ENCODE measurements at places on chromosomes 6 and 20.
A peak's percentile ranks its signal among the peaks of the same experiment; 100 is the strongest.

DNA sequence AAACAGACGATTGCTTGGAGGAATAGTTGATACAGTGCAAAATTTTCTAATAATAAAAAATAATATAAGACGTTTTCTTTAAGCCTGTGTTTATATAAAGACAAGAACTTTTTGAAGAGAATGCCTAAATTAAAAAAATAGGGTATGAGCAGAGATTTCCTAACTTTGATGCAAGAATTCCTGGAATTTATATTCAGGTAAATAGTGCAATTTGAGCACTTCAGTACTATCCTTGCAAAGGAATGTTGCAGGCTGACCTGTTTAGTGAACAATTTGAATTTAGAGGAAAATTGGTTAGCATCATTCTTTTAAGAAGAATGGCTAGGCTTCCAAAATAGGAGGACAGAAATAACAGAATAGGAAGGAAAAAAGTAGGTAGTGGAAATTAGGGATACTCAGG is 1172.3 kb downstream of the HACE1 start:
- DNase-seq = no peak

- no peak for DNase-seq
These were observed 105.1 kb downstream of the ZMYND8 start for GRCh38 chr20:47251154-47252020.

DNA sequence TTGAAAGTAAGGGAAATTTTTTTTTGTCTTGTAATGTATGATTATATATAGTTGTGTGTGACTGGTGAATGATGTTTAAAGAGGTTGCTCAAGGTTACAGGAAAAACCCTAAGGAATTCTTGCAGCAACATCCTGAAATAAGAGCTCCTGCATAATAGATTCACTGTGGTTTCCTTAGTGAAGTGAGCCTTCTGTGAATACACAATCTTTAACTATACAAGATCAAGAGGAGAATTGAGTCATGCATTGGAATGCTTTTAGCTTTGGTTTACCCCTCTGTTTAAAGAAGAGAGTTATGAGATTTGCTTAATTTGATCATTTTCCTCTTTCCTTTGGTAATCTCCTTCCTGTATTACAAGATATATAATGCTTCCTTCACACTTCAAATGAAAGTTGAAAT is 141.6 kb upstream of the EYA4 start:
- no peak for DNase-seq

- no peak for DNase-seq
These were observed 63.7 kb downstream of the ATXN1 start for GRCh38 chr6:16697437-16698161.

- no peak for DNase-seq
These were observed 22.4 kb downstream of the EDN3 start for GRCh38 chr20:59322585-59323454.

- peak; percentile 91 for DNase-seq
These were observed 31.4 kb upstream of the MARCKS start for GRCh38 chr6:113825781-113826180.

DNA sequence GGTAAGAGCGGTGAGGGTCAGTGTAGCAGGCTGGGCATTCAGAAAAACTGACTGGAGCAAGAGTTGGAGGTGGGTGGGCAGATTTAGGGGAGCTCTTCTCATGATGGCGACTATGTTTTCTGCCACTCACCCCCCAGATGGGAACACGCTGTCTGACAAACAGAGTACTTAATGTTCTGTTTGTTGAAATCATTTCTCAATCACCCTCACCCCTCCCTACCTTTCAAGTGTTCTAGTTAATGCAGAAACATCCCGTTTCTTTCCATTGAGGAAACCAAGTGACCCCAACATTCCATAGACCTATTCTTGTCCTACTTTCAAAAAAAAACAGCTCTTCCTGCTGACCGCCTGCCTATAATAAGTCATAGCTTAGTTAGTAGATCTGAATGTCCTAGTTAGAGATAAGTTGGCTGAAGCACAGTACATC is 132.5 kb upstream of the NEDD9 start:
- no peak for DNase-seq

GRCh38 chr6:154113392-154113791 is 74.4 kb downstream of the OPRM1 start:
- no peak for DNase-seq

DNA sequence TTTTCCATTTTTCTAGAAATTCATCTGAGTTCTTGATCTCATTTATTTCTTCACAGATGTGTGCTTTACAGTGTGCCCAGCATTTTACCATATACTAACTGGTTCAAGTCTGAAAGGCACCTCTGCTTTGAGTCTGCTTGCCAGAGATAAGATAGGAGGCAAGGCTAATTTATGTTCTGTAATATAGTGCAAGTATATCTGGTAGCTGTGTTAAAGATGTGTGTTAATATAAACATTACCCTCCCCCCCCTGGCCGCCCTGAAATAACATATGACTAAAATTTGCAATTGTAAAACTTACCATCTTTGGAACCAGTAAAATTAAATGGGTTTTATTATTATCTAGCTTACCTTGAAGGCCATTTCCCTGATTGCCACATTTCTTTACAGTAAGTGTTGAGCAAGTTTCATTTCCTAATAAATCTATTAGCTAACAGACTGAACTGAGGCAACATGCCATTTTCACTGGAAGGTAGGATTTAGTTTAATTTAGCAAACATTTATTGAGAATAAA is 2.7 kb downstream of the FBXO9 start:
- DNase-seq = no peak

- peak; percentile 42 for DNase-seq
These were observed 165.1 kb upstream of the SLC24A3 start for GRCh38 chr20:19047040-19047950.

DNA sequence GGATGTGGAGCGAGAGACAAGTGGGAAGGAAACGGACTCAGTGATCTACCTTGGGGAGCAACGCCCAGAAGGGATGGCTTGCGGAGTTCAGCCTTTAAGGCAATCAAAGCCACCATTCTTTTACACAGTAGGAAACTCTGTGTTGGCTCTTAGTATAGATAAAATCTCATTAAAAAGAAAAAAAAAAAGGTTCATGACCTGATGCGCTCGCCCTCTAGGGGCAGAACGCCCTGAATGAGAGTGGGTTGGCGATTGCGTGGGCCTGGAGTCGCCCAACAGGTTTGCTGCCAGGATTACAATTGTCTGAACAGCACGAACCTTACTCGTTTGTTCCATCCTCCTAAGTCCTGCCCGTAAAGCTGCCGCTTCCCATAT is 1.2 kb downstream of the TPD52L1 start:
- no peak for DNase-seq

GRCh38 chr20:49415005-49415667 is 67.3 kb downstream of the KCNB1 start:
- DNase-seq = no peak

DNA sequence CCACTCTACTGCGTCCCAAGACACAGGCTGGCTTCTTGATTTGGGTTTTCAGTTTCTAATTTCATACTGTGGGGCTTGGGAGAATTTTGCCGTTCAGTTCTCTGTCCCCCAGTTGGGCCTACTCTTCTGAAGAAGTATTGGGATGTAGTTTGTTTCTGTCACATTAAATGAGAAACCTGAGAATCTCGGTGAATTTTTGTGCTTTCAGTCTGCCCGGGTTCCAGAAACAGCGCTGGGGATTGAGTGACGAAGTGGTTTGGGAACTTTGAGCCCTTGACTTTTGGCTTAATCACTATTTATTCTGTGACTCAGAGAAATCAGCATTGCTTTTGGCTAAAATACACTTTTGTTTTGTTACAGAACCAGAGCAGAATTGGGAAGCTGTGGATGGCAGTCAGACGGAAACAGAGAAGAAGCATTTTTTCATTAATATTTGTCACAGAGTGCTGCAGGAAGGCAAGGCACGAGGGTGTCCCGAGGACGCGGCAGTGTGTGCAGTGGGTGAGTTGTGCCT is 74.0 kb downstream of the IGF2R start:
- no peak for DNase-seq
